Suppressor macrophage (primary cell): ENCODE measurements at places on chromosomes 2 and 18.

- no peak for DNase-seq
Observed at GRCh38 chr2:220469201-220469600, 841.8 kb downstream of the SLC4A3 start.

GRCh38 chr18:25669741-25670140 is 317.8 kb upstream of the ZNF521 start:
- DNase-seq, result no peak

DNA sequence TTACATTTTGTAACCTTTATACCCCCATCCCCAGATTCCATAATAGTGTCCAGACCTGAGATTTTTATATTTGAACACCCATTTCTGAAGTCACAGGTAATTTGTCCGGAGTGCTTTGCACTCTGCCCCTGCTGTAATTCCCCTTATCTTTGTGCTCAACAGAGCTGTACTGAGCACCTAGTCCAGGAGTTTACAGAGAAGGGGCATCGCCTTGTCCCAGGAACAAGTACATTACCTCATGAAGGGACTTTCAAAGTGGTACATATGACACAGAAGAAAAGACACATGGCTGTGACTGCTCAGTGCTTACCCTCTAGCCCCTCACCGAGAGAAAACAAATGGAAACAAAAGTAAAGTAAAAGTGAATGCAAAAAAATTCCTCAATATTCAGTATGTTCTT is 373.5 kb downstream of the SOX11 start:
- DNase-seq, result no peak

DNA sequence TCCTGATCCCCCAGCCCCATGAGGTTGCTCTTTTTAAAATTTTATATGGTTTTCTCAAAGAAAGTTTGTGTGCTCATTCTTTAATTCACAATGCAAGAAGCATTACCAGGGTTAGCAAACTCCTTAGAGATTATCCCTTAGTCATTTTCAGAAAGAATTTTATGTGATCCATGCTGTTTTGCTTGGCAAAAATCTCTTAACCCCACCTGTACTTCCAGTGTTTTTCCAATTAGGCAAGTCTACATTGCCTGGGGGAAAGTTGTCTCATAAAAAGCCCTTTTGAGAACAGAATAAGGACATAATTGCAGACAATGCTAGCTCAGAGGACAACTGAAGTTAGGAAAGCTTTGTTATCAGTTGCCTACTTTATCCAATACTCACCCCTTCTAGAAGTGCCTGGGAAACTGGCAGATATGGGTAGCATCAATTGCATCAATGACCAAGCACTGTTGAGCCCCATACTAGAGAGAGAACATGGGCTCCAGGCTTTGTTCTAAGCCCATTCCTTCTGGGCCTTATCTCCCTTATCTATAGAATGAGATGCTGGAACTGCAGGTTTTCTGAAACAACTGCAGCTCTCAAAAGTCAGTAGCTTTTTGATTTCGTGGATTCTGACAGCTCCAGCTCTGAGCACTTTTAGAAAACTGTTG is 265.9 kb upstream of the SPHKAP start:
- no peak for DNase-seq

DNA sequence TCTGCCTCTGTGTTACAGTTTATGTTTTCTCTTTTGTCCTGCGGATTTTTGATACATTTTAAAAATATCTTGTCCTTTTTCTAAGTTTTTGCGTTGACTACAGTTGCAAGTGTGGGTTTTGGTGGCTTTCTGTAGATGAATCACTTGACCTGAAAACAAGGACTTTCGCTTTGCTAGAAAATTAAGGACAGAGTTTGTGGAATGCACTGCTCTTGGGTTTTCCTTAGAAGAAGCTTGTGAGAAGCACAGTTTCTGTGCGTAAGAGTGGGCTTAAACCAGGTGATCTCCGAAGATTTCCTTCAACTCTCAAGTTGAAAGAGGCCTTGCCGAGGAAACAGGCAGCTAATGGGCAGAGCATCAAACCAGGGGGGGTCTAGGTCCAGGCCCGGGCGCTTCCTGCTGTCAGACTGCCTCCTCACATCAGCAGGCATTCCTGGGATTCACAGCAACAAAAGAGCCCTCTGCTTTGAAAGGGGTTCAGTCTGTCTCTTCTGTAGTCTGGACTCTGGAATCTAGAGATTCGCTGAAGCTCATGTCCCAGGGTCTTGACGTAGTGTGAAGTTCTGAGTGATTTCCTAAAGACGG is 17.3 kb downstream of the NCK2 start:
- no peak for DNase-seq
